ENCODE measurements at places on chromosomes 2 and 18.

DNA sequence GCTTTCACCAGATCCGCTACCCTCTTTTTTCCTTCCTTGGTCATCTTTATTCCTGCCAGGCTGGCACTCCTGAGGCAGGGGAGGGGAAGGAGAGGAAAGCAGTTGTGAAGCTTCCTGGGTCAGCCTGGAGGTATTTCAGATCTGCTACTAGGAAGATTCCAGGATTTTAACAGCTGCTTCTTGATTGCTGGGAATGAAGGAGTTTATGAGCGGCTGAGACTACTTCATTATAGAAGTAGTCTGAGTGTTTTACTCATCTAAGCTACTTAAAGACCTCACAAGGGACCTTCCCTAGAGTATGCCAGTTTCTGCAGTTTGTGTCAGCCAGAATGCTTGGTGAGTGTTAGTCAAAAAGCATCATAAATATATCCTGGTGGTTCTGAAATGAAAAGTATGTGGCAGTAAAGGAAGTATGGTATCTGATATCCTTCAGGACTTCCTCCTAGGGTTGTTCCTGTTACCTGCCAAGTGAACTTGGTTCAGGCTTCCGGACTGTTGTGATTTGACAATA is 1.9 kb downstream of the TANC1 start:
- DNase-seq: no peak

GRCh38 chr18:57621246-57621604 is 411 bp downstream of the NARS1 start:
- DNase-seq: no peak

GRCh38 chr18:12092398-12093229 is 1.0 kb upstream of the ANKRD62 start:
- no peak for DNase-seq

DNA sequence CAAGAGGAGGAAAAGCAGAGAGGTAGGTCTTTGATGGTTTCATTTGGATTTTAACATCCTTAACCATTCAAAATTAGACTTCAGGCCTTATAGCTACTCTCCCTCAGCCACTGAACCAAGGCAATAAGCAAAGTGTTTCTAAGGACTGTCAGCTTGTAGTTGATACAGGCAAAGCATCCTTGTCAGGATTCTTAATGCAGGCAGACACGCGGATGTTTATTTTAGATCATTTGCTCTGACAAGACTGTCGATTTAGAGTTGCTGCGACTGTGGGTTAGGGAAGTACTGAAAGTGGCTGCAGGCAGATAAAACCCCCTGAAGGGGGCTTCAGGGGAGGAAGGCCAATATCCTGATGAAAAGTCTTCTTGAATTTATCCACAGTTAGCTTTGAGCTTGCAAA is 46.6 kb downstream of the CDH20 start:
- DNase-seq: no peak

DNA sequence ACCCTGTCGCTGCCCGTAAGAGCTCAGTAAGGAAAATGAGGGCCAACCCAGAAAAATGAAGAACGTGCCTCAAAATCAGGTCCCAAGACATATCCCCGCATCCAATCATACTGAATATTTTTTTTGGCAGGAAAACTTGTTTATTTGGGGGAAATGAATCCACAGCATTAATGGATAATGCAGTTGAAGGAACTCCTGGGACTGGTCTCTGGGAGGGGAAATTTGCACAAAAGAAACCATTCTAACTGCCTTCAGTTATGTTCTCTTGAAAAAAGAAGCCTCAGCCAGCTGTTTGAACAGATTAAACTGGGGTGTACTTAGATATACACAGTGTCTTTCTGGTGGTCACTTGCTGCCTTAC is 61.3 kb downstream of the SPRED2 start:
- no peak for DNase-seq

DNA sequence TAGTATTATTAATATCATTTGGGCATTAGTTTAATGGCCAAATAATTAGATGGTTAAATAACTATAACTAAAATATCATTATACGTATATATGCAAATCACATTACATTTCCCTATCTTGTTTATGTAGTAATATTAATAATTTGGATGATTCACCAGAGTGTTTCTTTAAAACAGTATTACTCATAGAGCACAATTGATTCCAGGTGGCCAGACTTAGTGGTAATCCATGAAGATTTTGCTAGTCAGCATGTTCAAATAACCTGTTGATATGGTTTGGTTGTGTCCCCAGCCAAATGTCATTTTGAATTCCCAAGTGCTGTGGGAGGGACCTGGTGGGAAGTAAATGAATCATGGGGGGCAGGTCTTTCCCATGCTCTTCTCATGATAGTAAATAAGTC is 782.3 kb downstream of the LRP1B start:
- DNase-seq: no peak

- DNase-seq: no peak
Measured at GRCh38 chr2:224025874-224026273, 13.2 kb downstream of the SERPINE2 start.

DNA sequence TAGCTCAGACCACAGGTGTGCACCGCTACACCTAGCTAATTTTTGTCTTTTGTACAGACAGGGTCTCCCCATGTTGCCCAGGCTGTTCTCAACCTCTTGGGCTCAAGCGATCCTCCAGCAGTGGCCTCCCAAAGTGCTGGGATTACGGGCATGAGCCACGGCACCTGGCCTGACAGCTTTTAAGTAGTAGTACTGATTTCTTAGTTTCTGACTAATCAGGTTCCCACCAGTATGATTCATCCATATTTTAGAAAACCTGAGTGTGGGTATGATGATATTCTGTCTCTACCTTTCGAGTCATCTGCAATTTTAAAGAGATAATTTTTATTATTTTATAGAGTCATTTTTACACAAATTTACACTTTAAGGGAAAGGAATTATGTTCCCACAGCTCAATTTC is 46.4 kb upstream of the GULP1 start:
- no peak for DNase-seq

- DNase-seq: no peak
Measured at GRCh38 chr18:55506074-55506473, 81.9 kb downstream of the TCF4 start.

DNA sequence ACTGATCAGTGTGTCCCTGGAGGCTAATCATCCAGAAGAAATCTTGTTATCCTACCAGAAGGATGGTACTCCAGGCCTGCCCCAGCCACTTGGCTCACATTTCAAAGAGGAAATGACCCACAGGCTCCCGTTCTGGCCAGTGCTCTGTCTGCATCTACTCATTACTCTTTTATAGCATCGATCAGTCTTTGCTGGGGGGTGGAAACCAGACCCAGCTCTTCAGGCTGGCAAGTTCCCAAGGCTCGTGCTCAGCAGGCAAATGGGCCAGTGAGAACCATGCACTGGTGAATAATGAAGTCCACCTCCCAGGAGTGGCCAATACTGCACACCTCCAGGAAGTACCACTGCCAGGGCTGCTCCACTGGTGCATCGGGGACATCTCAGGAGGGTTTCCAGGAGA is 38.8 kb downstream of the DNER start:
- DNase-seq: no peak

DNA sequence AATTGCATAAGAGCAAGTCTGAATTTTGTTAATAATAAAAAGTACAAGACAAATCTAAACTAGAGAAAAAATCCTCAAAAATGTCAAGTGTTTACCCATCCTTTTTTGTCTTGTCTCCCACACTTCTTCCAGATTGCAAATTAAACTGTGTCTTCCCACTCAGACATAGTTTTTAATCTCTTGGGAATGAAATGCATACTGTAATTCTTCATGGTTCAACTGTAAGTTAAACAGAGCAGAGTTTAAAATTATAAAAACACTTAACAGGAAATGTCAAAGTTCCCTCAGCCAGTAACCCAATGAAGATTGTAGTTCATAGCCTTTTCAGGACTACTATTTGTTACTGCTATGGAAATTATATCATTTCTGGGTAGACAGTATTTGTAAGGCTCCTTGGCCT is 171.8 kb downstream of the UBE2E3 start:
- no peak for DNase-seq

GRCh38 chr2:147172493-147173188 is 672.2 kb upstream of the ACVR2A start:
- no peak for DNase-seq

GRCh38 chr2:178250429-178250828 is 56.1 kb downstream of the OSBPL6 start:
- no peak for DNase-seq

DNA sequence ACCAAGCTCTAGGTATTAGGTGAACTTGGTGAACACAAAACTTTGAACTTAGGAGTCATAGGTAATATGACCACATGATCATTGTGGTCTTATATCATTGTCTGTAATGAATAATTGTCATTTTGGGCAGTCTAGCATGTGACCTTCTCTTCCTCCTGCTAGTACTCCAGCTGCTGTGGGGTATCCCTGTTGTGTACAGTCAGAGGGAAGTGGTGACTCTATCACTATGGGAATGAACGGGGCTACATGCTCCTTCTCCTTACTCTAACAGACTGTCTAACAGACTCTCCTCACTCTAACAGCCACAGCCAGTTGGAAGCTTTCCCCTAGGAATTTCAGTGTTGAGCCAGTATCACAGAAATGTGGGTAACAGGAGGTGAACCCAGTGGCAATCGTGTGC is 68.2 kb upstream of the NEDD4L start:
- DNase-seq: no peak

Measured in NCI-H446 treated with DMSO at 0.1 percent for 48 hours (cell line).